Large intestine (tissue), 12 donors: ENCODE measurements at places on chromosomes 12 and 14.

- H3K4me1 ChIP-seq = no peaks in the 10 kb centered on the region
- peak overlapping the region; percentile 27 for H3K4me3 ChIP-seq
- DNase-seq = no peak
- H3K27ac ChIP-seq = no peak overlapping the region
Measured at GRCh38 chr14:73245480-73246325, 8.4 kb downstream of the PAPLN start.

GRCh38 chr14:103735022-103735421 is 19.4 kb downstream of the ZFYVE21 start:
- H3K4me3 ChIP-seq = no peak overlapping the region
- H3K36me3 ChIP-seq = peaks cover 75% of the 10 kb centered on the region
- DNase-seq = no peak
- no peaks in the 10 kb centered on the region for H3K4me1 ChIP-seq

GRCh38 chr12:104427547-104427938 is 29.2 kb upstream of the CHST11 start:
- no peaks in the 10 kb centered on the region for H3K4me1 ChIP-seq
- DNase-seq = no peak
- no peak overlapping the region for H3K4me3 ChIP-seq
- no peaks in the 10 kb centered on the region for H3K36me3 ChIP-seq
- no peak overlapping the region for H3K27ac ChIP-seq

- peaks cover 9% of the 10 kb centered on the region for H3K36me3 ChIP-seq
- H3K4me3 ChIP-seq = no peak overlapping the region
- peaks cover 42% of the 10 kb centered on the region for H3K4me1 ChIP-seq
Measured at GRCh38 chr12:12903642-12904609, 12.6 kb downstream of the GPRC5A start.

DNA sequence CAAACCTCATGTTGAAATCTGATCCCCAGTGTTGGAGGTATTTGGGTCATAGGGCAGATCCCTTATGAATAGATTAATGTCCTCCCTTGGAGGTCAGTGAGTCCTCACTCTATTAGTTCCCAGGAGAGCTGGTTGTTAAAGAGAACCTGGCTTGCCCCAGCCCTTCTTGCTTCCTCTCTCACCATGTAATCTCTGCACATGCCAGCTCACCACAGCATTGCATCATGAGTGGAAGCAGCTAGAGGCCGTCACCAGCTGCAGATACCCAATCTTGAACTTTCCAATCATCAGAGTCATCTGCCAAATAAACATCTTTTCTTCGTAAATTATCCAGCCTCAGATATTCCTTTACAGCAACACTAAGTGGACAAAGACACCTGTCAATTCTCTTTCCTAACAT is 161.8 kb upstream of the IGF1 start:
- H3K4me1 ChIP-seq = no peaks in the 10 kb centered on the region
- no peak overlapping the region for H3K27ac ChIP-seq
- no peaks in the 10 kb centered on the region for H3K27me3 ChIP-seq

DNA sequence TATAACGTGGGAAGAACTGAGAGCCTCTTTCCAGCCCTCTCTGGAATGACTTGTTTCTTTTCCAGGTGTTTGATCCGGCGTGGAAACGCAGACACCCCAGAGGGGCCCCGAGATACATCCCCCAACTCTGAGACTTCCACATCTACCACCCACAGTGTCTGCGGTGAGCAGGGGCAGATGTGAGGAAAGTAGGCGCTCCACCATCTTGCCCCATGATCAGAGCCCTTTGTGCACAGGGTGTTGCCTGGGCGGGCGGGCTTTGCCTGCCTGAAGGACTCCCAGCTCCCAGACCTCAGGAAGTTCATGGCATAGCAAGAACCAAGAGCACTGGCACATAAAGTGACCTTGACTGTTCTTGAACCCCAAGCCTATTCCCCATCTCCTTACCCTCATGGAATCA is 2.8 kb downstream of the CARMIL3 start:
- H3K36me3 ChIP-seq = no peaks in the 10 kb centered on the region
- peaks cover 21% of the 10 kb centered on the region for H3K4me1 ChIP-seq
- no peak overlapping the region for H3K27ac ChIP-seq
- H3K27me3 ChIP-seq = peaks cover 5% of the 10 kb centered on the region

DNA sequence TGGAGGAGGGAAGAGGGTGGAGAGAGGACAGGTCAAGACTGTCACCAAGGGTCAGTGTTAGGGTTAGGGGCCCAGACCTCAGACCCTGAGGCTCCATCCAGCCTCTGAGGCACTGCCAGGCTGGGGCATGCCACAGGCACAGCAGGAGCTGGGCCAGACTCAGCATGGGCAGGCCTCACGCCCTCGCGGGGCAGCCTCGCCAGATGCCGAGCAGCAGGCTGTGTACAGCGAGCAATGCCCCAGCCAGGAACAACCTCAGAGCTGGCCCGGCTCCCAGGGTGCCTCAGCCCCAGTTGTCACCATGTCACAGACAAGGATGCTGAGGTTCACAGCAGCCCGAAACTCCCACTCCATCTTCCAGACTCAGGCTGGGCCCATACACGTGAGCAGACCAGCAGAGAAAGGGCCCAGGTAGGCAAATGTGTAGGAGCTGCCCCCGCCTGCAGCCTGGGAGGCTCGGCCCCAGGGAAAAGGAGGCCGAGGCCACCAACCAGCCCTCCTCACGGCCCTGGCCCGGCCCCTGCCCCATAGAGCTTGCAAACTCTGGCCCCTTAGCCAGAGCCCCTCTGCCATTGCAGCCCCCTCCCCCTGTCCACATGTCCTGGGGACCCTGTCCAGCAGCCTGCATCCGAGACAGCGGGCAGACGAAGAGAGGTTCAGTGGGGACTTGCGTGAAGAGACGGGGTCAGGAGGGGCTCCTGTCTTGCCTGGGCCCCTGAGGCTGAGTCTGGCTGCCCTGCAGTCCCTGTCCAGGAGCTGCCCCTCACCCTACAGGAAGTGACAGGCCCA is 7.5 kb downstream of the C14orf180 start:
- peaks cover 28% of the 10 kb centered on the region for H3K4me1 ChIP-seq
- H3K27me3 ChIP-seq = no peaks in the 10 kb centered on the region
- DNase-seq = no peak

DNA sequence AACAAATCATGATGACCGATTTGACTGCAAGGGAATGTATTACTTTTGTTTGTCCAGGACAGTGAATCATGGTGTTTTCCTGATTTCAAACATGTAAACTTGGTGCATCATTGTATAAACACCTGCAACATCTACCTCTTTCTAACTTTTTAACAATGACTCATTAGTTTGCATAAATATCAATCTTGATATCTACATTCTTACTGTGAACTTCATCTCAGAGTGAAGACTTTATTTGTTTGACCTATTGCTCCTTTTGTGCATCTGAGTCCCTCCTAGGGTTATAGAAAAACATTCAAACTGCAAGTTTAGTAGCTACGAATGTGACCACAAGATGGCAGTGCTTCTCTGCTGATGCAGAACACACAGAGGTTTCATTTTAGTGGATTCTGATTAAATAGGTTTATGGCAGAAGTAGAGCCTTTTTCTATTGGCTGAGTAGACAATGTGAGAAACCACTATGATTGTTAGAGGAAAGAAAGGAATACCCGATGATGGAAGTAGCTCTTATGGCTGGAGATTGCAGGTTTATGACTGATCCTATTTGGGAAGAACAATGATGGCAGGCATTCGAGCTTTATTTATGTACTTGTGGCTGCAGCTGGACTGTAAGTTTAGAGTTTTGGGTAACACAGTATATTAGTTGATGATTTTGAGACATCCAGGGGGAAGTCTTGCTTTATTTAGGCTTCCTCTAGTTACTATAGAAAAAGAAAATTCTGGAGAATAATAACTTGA is 244.2 kb upstream of the OR4E1 start:
- H3K36me3 ChIP-seq = no peaks in the 10 kb centered on the region
- no peak overlapping the region for H3K4me3 ChIP-seq
- DNase-seq = peak; percentile 18
- no peaks in the 10 kb centered on the region for H3K4me1 ChIP-seq

GRCh38 chr12:31325524-31325875 is 450 bp downstream of the SINHCAF start:
- H3K27me3 ChIP-seq = no peaks in the 10 kb centered on the region
- H3K4me1 ChIP-seq = peaks cover 3% of the 10 kb centered on the region
- no peaks in the 10 kb centered on the region for H3K36me3 ChIP-seq
- no peak for DNase-seq
- peak overlapping the region; percentile 88 for H3K4me3 ChIP-seq

DNA sequence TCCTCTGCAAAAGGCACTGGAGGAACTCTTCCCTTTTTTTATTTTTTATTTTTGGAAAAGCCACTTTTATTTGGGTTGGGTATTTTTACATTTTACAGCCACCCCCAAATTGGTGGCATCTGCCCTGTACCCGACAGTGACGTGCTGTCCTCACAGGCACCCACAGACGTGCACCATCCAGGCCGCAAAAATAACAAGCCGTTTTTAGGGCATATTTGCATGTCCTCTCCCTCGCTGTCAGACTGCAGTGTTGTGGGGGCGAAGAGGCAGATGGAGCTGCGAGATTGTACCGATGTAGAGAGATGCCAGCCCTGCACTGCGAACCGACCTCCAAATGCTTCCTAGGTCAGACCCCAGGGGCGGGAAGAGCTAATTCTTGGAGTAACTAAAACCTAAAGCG is 12.2 kb downstream of the JDP2 start:
- DNase-seq = no peak
- H3K4me1 ChIP-seq = peaks cover 4% of the 10 kb centered on the region
- H3K36me3 ChIP-seq = peaks cover 46% of the 10 kb centered on the region

- H3K4me1 ChIP-seq = no peaks in the 10 kb centered on the region
- DNase-seq = no peak
- no peaks in the 10 kb centered on the region for H3K27me3 ChIP-seq
- H3K27ac ChIP-seq = no peak overlapping the region
- H3K4me3 ChIP-seq = no peak overlapping the region
Measured at GRCh38 chr14:78143489-78144145, 26.6 kb upstream of the NRXN3 start.

DNA sequence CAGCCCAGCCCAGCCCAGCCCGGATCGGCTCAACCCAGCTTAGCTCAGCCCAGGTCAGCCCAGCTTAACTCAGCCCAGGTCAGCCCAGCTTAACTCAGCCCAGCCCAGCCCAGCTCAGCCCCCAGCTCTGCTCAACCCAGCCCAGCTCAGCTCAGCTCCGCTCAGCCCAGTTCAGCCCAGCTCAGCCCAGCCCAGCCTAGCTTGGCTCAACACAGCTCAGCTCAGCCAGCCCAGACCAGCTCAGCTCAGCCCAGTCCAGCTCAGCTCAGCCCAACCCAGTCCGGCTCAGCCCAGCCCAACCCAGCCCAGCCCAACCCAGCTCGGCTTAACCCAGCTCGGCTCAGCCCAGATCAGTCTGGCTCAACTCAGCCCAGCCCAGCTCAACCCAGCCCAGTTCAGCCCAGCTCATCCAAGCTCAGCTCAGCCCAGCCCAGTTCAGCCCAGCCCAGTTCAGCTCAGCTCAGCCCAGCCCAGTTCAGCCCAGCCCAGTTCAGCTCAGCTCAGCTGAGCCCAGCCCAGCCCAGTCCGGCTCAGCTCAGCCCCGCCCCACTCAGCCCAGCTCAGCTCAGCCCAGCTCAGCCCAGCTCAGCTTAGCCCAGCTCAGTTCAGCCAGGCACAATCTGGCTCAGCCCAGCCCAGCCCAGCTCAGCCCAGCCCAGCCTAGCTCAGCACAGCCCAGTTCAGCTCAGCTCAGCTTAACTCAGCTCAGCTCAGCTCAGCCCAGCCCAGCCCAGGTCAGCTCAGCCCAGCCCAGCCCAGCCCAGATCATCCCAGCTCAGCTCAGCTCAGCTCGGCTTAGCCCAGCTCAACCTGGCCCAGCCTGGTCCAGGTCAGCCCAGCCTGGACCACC is 331.7 kb downstream of the TMEM121 start:
- no peak overlapping the region for H3K27ac ChIP-seq
- H3K4me3 ChIP-seq = no peak overlapping the region
- H3K4me1 ChIP-seq = no peaks in the 10 kb centered on the region
- H3K36me3 ChIP-seq = no peaks in the 10 kb centered on the region
- DNase-seq = no peak

GRCh38 chr12:108255252-108255602 is 83.9 kb downstream of the CMKLR1 start:
- DNase-seq = no peak
- H3K27ac ChIP-seq = no peak overlapping the region
- peaks cover 4% of the 10 kb centered on the region for H3K27me3 ChIP-seq

- no peak overlapping the region for H3K4me3 ChIP-seq
- peaks cover 7% of the 10 kb centered on the region for H3K4me1 ChIP-seq
- DNase-seq = no peak
- H3K27me3 ChIP-seq = no peaks in the 10 kb centered on the region
- H3K36me3 ChIP-seq = no peaks in the 10 kb centered on the region
- H3K27ac ChIP-seq = no peak overlapping the region
Measured at GRCh38 chr12:30218073-30218472, 434.3 kb upstream of the TMTC1 start.

GRCh38 chr14:20662968-20663732 is 21.2 kb upstream of the RNASE4 start:
- no peak overlapping the region for H3K27ac ChIP-seq
- H3K4me1 ChIP-seq = peaks cover 26% of the 10 kb centered on the region
- H3K27me3 ChIP-seq = peaks cover 5% of the 10 kb centered on the region
- H3K4me3 ChIP-seq = peak overlapping the region; percentile 16
- no peaks in the 10 kb centered on the region for H3K36me3 ChIP-seq

- no peaks in the 10 kb centered on the region for H3K4me1 ChIP-seq
- no peaks in the 10 kb centered on the region for H3K36me3 ChIP-seq
- H3K27ac ChIP-seq = no peak overlapping the region
- DNase-seq = peak; percentile 21
- H3K27me3 ChIP-seq = peaks cover 8% of the 10 kb centered on the region
Measured at GRCh38 chr12:107670999-107671643, 14.5 kb upstream of the PWP1 start.

DNA sequence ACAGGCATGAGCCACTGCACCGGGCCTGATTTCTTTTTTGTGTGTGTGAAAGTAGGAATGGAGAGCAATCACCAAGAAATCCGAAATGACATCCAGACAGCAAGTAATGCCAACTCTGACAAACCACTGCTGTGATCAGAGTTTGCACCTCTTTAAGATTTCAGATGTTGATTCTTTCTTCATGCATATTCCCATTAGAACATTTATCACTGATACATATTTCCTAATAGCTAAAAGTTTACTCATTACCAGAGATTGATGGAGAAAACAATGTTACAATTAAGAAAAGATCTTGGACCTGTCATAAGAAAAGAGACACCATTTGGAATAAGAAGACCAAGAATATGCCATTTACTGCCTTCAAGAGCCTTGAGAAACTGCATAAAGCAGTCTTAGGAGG is 217.0 kb upstream of the MGAT4C start:
- no peaks in the 10 kb centered on the region for H3K27me3 ChIP-seq
- H3K4me1 ChIP-seq = no peaks in the 10 kb centered on the region
- H3K36me3 ChIP-seq = no peaks in the 10 kb centered on the region
- no peak for DNase-seq

- H3K36me3 ChIP-seq = peaks cover 7% of the 10 kb centered on the region
- no peak overlapping the region for H3K27ac ChIP-seq
- no peak overlapping the region for H3K4me3 ChIP-seq
- H3K4me1 ChIP-seq = peaks cover 3% of the 10 kb centered on the region
Measured at GRCh38 chr14:89237921-89238529, 179.0 kb downstream of the FOXN3 start.

- DNase-seq = no peak
- peaks cover 59% of the 10 kb centered on the region for H3K36me3 ChIP-seq
- no peaks in the 10 kb centered on the region for H3K4me1 ChIP-seq
- no peak overlapping the region for H3K4me3 ChIP-seq
Measured at GRCh38 chr12:120209851-120210250, 8.9 kb upstream of the RPLP0 start.

GRCh38 chr12:21813125-21813524 is 38.6 kb upstream of the KCNJ8 start:
- H3K4me3 ChIP-seq = no peak overlapping the region
- no peak for DNase-seq
- H3K27ac ChIP-seq = no peak overlapping the region

- H3K4me1 ChIP-seq = no peaks in the 10 kb centered on the region
- no peak for DNase-seq
- no peak overlapping the region for H3K4me3 ChIP-seq
- no peaks in the 10 kb centered on the region for H3K36me3 ChIP-seq
- H3K27me3 ChIP-seq = peaks cover 2% of the 10 kb centered on the region
Measured at GRCh38 chr14:95850429-95850828, 26.2 kb upstream of the TUNAR start.
